ENCODE measurements at places on chromosomes 13 and 19. TPM values are rescaled to one million over a fixed set of nuclear protein-coding genes. Genes with fewer than 3 reads are reported as not detected.

GRCh38 chr13:95477187-95477586, 75.3 kb upstream of the CLDN10 start:
- no peak for DNase-seq

GRCh38 chr19:4737955-4738600, 14.4 kb upstream of the DPP9 start:
- DNase-seq = no peak

FCAR gene
- not detected for total RNA-seq

DNA sequence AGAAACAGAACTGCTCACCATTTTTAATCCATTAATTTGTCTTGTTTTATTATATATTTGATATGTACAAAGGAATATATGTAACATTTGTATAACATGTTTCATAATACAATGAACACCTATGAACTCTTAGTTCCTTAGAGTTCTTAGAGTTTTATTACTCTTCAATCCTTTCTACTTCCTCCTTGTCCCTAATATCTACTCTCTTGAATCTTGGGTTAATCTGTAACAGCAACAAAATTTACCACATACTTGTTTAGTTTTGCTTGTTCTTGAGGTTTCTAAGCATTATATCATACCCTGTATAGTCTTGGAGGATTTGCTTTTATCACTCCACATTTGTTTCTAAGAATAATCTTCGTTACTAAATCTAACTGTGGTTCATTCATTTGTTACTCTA, 151.4 kb downstream of the PDS5B start:
- DNase-seq = no peak

FGF21 gene
- not detected for total RNA-seq

DNA sequence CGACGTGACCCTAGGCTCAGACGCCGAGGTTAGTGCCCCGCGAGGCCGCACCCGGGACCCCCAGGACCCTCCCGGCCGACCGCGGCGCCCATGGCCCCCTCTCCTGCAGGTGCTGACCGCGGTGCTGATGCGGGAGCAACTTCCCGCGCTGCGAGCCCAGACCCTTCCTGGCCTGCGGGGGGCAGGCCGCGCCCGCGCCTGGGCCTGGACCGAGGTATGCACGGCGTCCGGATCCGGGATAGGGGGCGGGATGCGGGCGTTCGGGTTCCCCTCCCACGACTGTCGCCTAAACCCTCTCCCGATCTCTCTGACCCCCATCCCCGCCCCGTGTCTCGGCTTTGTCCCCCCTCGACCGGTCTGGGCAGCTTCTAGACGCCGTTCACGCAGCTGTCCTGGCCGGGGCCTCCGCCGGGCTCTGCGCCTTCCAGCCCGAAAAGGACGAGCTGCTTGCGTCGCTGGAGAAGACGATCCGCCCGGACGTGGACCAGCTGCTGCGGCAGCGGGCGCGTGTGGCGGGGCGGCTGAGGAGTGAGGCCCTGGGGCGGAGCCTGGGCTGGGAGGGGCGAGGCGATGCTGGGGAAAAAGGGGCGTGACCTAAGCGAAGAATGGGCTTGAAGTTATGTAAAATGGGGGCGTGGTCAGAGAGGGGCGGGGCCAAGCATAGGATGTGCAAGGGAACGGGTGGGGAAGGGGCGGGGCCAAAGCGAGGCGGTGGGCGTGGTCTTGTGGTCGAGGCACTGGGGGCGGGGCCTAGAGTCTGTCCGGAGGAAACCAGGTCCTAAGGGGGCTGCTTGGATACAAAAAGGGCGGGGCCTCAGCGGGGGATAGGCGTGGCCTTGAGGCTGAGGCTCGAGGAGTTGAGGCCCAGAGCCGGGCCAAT, 16.0 kb upstream of the COLGALT1 start:
- peak; percentile 81 for DNase-seq

DNA sequence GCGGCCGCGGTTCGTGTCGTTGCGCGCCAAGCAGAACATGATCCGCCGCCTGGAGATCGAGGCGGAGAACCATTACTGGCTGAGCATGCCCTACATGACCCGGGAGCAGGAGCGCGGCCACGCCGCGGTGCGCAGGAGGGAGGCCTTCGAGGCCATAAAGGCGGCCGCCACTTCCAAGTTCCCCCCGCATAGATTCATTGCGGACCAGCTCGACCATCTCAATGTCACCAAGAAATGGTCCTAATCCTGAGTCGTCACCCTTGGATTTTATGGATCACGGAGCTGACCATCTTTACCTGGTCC, 475 bp downstream of the MRPL57 start:
- DNase-seq = no peak

- no peak for DNase-seq
Observed at GRCh38 chr13:110633776-110634175, 18.4 kb downstream of the NAXD start.

DNA sequence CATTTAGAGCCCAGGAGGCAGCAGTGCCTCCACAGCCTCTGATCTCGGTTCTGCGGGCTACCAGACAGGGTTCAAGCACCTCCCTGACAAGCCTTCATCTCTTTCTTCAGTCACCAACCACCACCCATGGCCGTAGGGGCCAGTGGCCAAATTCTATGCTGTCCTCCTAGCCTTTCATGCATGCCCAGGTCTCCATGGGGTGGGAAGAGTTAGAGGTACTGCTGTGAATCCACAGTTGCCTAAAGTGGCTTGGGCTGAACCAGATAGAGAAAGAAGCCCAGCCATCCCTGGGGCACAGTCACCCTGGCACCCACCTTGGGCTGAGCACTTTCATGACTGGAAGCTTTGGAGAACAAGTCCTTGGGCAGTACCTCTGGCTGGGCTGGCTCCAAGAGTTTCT, 97.4 kb downstream of the ZDHHC20 start:
- no peak for DNase-seq

DNA sequence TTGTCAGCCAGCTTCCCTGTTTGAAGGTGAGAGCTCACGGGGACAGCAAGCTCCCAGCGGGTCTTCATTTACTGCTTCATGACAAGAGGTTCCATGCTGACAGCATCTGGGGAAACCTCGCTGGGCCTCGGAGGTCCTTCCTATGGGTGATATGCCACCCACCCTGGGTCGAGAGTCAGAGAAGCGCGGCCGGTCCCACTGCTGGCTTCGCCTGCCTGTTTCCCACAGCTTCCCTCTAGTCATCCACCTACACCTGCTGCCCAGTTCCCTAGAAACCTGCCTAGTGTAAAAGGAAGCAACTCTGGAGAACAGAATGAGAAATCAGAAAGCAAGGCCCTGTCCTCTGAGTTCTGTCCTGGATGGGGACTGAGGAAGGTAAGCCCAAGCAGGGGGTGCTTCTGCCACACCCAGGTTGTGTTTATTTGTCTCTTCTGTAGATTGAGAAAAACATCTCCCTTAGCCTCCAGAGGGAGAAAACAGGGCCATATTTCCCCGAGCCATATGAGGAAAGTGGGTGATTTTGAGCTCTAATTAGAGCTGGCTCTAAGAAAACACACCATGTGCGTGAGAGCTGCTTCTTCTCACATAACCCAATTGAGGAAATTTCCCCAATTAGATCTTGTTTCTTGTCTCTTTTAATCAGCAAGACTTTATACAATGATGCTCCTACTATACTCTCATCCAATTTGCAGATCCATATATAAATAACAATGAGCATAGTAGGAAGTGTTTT, 504.3 kb downstream of the IRS2 start:
- DNase-seq = no peak

PEAK3 gene
- not detected for total RNA-seq

DNA sequence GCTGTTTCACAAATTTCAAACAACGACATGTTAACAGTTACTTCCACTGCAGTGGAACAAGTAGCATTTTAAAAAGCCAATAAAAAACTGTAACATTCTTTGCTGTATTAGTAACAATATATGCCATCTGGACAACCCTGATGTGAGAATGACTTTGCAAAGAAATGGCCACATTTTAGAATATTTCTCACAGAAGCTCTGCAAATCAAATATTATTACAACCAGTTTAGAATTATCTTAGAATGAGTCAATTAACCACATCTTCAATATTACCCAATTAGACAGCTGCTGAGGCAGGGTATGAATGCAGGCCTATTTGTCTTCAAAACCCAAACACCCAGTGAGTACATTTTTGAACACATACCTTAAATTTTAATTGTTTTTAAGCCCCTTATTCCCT, 3.2 kb downstream of the ZNF699 start:
- DNase-seq = no peak

SIGLEC12 gene
- total RNA-seq = not detected

GRCh38 chr19:46211201-46211881, 18.2 kb upstream of the IGFL1 start:
- DNase-seq = peak; percentile 63

PTPRH gene
- total RNA-seq = 0.46 TPM

GRCh38 chr19:49565261-49565660, 15.1 kb downstream of the NOSIP start:
- DNase-seq = no peak

DNA sequence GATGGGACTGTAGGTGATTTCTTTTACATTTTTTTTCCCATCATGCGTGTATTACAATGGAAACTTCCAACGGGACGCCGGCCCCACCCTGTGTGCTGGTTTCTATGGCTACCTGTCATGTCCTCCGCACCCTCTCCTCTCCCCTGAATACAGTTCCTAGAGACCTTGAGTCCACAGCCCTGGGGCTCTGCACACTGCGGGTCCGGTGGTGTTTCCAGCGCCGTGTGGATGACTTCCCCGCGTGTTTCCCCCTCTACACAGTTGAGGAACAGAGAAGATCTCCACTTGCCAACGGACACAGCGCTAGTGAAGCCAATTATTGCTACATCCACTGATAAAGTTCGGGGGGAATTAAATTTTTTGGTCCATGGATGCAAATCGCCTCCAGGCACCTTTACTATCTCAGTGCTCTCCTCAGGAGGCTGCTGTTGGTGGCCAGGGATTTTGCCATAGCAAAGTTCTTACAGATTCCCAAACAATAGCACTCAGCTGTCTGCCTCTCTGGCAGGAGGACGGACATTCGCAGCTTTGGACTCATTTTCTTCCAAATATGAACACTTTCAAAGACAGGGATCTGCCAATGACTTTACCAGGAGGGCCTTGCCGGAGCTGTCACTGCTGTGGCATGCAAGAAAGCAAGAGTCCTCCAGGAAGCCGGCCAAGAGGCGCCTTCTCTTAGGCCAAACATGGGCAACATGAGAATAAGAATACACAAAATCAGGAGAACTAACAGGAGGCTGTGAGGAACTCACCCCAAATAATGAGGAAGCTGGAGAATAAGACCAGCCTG, 39.3 kb upstream of the GAS6 start:
- no peak for DNase-seq

- no peak for DNase-seq
Observed at GRCh38 chr13:78662467-78662866, 3.5 kb upstream of the OBI1 start.

DNA sequence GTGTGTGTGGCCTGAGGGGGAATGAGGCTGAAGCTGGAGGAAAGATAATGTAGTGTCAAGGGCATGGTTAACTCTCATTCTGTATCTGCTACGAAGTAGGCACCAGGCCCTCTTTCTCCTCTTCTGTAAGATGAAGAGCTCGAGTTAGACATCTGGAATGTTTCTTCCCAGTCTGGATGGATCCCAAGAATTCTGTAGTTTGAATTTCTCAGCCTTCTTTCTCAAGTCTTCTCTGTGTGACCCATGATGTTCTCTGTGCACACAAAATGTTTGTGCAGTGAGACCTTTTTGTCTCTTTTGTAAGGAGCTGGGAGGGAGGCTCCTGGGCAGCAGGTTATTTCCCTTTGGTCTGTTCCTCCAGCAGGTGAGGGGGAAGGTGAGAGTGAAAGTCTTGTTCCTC, 13.7 kb downstream of the FGF9 start:
- DNase-seq = no peak

ZNF888 gene
- total RNA-seq = 9.1 TPM

CPB2 gene
- not detected for total RNA-seq

PSG3 gene
- total RNA-seq = not detected

DCT gene
- total RNA-seq = not detected

PBX4 gene
- 0.07 TPM for total RNA-seq

- DNase-seq = no peak
Observed at GRCh38 chr19:47109541-47110375, 3.8 kb downstream of the ZC3H4 start.

DNA sequence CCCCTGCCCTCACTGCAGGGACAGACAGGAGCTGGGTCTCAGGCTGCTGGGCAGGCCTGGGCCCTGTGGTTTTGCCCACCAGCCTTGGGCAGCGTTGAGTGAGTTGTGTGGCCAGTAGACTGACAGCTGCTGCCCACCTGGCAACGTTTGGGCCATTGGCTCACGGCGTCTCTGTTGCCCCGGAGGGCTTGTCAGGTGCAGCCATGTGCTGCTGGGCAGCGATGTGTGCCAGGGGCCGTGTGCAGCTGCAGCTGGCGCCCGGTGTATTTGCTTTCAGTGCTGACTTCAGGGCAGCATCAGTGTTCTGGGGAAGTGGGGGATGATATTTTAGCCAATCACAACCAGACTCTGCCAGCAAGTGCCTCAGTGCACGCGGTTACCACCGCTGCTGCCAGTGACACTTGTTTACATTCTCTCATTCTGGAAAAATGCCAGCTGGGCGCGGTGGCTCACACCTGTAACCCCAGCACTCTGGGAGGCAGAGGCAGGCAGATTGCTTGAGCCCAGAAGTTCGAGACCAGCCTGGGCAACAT, 10.6 kb downstream of the FZR1 start:
- DNase-seq = no peak

CEACAM1 gene
- 0.46 TPM for total RNA-seq

- no peak for DNase-seq
Observed at GRCh38 chr13:25354377-25354776, 17.4 kb upstream of the ATP8A2 start.

DNA sequence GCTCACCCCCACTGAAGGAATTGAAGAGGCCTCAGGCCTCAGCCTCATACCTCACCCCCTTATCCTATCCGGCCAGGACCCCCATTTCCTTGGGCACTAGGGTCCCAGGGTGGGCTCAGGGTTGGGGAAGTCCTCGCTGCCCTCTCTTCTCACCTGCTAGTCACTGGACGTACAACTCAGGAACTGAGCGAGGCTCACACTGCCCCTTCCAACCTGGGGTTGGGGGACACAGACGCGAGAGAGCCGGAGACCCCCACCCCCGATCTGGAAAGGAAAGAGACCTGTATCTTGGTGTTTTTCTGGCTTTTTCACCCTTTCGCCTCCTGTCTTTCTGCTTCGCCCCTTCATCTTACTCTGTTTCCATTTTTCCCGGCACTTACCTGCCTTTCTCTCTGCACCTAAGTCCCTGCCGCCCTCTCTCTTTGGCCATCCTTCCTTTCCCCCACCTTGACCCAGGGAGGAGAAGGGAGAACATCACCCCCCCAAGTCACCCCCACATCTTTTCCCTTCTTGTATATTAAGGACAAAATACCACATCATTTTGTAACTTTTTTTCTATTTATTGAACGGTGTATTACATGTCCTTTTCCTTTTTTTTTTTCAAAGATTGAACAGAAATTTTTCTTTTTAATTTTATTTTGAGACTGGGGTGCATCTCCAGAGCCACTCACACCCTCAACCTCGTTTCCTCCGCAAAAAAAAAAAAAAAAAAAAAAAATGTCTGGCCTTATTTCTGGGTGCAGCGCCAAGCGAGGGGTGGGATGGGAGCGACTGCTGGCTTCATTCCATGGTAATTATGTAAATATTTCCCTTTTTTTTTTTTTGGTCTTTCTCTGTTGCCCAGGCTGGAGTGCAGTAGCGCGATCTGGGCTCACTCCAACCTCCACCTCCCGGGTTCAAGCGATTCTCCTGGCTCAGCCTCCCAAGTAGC, 36.6 kb downstream of the ZSWIM4 start:
- DNase-seq = no peak

CALR3 gene
- not detected for total RNA-seq

CGB3 gene
- total RNA-seq = not detected

GRCh38 chr13:110563463-110563774, 1.9 kb upstream of the RAB20 start:
- DNase-seq = no peak

GRCh38 chr13:30169442-30169841, 137.9 kb downstream of the KATNAL1 start:
- DNase-seq = no peak

VSTM2B gene
- total RNA-seq = not detected
